ENCODE measurements at places on chromosomes 3 and 15.

DNA sequence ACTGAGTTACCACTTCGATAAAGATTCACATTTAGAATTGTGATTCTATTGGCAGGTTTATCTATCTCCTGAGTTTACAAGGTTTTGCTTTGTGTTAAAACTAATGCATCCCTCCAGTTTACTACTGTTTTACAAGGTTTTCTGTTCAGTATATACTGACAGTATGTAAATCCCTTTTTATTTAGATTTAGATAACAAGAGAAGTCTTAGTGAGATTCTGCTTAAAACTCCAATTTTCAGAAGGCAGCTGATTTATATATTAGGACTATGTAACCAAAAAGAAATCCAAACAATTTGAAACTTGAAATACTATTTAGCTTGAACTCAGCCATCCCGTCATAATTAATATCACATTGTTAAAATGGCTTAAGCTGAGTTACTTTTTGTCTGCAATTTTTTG lies 619.2 kb downstream of the NAALADL2 start:
- no peak for DNase-seq

- DNase-seq, result no peak
These were observed 9.9 kb downstream of the APOD start for GRCh38 chr3:195573611-195574496.

DNA sequence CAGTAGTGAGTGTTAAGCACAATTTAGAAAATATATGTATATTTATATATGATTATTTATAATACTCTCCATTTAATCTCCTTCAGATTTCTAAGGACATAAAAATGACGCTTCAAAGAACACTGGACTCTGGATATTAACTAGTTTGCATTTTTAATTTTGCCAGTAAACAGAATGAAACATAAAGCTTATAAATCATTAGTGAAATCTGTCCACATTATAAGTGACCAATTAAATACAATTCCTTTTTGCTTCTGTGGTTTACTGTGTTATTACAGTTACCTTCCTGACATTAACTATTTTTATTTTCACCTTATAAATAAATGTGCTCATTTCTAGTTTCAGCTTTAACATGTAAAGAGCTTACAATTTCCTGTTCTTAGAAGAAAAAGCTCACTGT lies 1081.1 kb upstream of the EPHA6 start:
- no peak for DNase-seq

GRCh38 chr3:123096731-123097130 lies 29.9 kb downstream of the PDIA5 start:
- DNase-seq, result no peak

GRCh38 chr3:16072420-16073110 lies 101.9 kb upstream of the GALNT15 start:
- no peak for DNase-seq

- DNase-seq, result no peak
These were observed 711 bp downstream of the XXYLT1 start for GRCh38 chr3:195270079-195270816.

DNA sequence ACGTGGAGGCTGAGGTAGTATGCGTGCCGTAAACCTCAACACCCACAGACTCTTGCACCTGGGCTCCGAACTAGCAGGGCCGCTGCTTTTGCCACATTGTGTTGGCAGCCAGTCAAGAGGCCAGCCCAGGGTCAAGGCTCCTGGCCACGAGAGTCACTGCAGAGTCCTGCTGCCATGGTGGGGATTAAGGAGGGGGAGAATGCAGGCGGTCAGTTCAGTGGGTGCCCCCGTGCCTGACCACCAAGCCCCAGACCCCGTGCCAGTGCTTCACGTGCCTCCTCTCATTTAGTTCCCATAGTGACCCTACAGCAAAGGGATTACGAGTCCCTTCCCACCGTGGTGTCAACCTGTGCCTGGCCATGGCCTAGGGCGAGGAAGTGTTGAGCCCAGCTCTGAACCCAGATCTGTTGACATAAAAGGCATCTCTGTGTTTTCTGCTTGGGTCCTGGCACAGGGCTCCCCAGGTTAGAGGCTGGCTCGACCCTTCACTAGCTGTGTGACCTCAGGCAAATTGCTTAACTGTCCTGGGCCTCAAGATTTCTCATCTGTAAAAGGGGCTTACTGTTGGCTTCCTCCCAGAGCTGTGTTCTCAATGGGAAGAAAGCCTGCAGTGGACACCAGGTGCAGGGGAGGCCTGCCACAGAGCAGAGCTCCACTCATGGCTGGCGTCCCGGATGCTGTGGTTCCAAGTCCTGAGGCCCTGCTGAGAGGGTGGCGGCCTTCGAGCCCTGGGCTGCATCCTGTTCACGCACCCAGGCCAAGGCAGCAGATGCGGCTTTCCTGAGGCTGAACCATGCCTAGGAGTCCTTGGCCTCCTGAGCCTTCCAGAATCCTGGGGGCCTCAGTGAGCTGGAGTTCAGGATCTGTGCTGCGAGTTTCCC lies 32.8 kb downstream of the FBLN2 start:
- DNase-seq, result no peak

DNA sequence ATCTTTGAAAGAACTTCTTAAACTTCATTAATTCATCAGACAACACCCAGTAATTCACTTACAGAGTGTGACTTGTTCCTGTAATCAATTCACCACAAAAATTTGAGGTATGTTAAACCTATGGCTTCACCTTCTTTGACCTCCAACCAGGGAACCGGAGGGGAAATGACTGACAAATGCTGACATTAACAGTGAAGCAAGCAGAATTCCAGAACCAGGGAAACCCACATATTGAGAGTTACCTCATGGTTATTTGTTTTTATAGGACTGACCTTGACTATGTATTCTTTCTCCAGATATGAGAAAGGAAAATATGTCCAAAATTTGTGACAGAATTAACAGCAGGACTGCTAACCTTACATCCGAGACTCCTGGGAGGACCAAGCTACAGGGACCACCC lies 2.7 kb downstream of the P3H2 start:
- no peak for DNase-seq

DNA sequence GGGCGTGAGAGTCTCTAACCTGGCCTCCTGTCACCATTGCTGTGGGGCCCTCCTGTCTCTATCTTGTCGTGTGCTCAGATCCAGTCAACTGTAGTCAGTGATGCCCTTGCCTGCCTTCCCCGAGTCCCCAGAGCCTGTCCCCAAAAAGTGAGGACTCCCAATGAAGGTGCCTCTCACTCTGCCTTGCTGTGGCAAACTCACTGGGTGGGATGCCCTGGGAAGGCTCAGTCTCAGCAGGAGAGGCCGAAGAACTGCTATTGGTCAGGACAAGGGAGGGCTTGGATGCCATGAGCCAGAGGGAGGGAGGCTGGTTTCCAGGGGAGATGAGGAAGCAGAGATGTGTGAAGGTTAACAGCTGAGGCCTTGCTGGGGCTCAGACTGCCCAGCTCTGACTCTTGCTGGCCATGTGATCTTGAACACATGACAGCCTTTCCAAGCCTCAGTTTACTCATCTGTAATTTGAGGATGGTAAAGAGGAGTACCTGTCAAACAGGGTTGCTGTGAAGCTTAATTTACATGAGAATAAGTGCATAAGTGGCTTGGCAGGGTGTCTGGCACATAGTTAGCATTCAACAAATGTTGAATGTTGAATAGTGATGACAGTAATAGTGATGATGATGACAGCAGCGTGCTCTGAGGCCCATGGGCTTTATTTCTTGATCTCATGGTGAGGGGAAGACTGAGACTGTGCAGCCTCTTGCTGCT lies 8.2 kb downstream of the KY start:
- DNase-seq, result no peak

- DNase-seq, result no peak
These were observed 75.1 kb downstream of the MOBP start for GRCh38 chr3:39542588-39542988.

- DNase-seq, result no peak
These were observed at the start of gene TM4SF18 for GRCh38 chr3:149333176-149333859. Gene TM4SF18 (minus strand): TSS chr3:149333636. CDS start chr3:149333382, 254 bp downstream.

- DNase-seq, result no peak
These were observed 16.2 kb downstream of the RPL32 start for GRCh38 chr3:12825156-12825555.

DNA sequence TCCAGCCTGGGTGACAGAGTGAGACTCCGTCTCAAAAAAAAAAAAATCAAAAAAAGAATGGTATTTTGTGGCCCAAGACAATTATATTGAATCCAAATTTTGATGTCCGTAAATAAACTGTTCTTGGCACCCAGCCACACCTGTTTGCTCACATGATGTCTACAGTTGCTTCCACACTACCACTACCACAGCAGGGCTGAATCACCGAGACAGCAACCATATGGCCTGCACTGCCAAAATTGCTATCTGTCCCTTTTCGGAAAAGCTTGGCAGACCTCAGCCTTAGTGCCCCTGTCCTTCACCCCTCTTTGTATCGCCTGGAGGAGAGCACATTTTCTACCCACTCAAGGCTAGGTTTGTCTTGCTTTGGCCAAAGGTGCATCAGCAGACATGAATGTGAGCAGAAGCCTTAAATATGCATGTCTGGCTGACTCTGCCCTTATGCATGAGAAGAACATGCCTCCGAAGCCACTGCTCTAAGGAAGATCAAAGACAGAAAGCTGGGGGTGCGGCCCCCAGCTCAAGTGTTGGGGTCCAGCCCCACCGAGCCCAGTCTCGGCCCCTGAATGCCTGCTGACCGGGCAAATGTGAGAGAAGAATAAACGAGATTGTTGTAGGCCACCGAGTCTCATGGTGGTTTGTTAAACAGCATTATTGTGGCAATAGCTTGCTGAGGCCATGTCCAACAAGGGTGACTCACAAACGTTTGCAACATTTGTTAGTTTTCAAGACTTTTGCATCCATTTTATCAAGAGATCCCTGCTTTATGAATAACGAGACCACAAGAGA lies 108.1 kb downstream of the TPRA1 start:
- no peak for DNase-seq

GRCh38 chr3:94225148-94225865 lies 162.4 kb downstream of the NSUN3 start:
- no peak for DNase-seq

DNA sequence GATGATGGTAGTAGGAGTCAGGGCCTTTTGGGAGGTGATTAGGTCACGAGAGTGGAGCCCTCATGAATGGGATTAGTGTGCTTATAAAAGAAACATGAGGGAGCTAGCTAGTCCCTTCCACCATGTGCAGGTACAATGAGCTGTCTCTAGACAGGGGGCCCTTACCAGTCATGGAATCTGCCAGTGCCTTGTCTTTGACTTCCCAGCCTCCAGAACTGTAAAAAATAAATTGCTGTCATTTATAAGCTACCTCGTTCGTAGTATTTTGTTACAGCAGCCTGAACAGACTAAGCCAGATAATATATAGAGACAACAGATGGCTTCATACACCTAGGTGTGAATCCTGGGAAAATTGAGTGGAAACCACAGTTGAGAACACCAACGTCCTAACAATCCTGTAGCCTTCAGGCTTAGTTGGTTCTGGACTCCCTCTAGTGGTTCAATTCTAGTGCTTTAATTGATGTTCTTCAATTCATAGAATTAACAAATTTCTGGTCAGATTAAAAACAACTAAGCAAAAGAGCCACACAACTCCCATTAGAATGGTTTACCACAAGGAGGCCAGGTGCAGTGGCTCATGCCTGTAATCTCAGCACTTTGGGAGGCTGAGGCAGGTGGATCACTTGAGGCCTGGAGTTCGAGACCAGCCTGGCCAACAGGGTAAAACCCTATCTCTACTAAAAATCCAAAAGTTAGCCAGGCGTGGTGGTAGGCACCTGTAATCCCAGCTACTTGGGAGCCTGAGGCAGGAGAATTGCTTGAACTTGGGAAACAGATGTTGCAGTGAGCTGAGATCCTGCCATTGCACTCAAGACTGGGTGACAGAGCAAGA lies 21.3 kb upstream of the GATM start:
- no peak for DNase-seq

- DNase-seq, result no peak
These were observed 11.5 kb upstream of the PCSK6 start for GRCh38 chr15:101500865-101501551.

- no peak for DNase-seq
These were observed 17.5 kb upstream of the SPTSSB start for GRCh38 chr3:161388855-161389254.

- DNase-seq, result no peak
These were observed 456.3 kb downstream of the FOXP1 start for GRCh38 chr3:71127052-71127831.

- DNase-seq, result no peak
These were observed 499.1 kb downstream of the ROBO2 start for GRCh38 chr3:77539014-77539413.

- no peak for DNase-seq
These were observed 740 bp upstream of the NSMCE3 start for GRCh38 chr15:29270169-29270955.

GRCh38 chr15:95152741-95153140 lies 921.4 kb downstream of the MCTP2 start:
- DNase-seq, result no peak

- no peak for DNase-seq
These were observed 88.2 kb downstream of the RBPMS2 start for GRCh38 chr15:64687172-64687571.

DNA sequence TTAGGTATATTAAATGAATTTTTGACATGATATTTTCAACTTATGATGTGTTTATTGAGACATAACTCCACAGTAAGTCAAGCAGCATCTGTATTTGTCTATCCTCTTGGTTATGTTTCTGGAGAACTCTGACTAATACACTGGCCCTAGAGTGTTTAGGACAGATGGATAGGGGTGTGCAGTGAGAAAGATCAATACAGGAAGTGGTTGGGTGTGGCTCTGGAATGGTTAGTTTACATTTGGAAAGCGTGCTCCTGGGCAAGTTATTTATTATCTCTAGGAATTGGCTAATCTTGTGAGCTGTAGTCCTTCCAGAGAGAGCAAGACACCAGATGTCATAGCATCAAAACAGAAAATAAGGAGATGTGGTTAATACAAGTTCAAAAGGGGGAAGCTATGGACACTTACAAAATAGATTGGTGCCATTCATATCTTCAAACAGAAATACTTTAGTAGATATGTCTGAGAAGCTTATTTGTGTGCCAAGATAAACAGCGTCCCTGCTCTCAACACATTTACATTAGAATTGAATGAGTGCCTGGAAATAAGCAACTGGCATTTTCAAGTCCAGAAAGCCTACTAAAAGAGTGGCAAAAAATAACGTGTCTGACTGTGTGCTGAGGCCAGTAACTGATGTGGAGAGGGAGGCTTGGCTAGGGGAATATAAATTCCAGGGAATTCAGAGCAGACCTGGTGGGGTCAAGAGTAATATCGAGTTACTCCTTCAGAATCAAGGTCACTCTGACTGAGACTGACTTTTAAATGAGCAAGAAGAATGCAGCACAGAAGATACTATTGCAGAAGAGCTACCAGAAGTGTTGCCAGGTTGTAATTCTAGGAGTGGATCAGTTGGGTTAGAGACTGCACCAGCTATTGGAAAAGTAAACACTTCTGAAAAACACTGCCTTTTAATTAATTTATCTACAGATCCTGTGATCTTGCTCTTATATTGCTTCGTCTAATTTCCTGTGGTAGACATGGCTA lies 33.4 kb upstream of the PLAAT1 start:
- no peak for DNase-seq

DNA sequence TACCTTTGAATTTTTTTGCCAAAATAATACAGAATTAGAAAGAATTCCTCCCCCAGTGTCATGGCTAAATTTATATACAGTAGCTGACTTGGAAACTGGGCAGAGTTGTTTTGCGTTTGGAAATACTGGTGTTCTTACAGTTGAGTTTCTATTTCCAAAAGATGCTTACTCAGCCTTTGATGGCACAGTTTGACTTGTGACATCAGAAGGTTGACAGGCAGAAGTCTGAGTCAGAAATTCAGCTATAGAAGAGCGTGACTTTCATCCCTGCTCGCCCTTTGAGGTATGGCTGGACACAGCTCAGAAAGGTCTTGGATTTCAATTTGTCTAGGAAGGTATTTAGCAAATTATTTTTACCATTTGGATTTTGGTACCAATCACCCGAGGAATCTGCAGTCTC lies 175.8 kb downstream of the VGLL4 start:
- DNase-seq, result no peak

GRCh38 chr3:160686955-160687535 lies 10.1 kb downstream of the ARL14 start:
- DNase-seq, result no peak

All from 8988T (cell line).